ENCODE measurements at places on chromosomes 3 and 15.
A peak's percentile ranks its signal among the peaks of the same experiment; 100 is the strongest.

DNA sequence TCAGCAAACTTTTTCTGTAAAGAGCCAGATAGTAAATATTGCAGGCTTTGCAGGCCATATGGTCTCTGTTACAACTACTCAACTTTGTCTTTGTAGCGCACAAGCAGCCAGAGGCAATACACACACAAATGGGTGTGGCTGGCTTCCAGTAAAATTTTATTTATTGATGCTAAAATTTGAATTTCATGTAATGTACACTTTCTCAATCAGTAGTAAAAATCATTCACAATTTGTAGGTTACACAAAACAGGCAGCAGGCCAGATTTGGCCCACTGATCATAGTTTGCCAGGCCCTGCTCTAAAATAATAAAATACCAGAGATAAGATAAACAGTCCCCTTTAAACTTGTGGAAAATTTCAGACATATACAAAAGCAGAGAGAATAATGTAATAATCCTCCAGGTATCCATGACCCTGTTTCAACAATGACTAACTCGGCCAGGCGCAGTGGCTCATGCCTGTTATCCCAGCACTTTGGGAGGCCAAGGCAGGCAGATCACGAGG, 330.3 kb downstream of the SHQ1 start:
- DNase-seq, result no peak

DNA sequence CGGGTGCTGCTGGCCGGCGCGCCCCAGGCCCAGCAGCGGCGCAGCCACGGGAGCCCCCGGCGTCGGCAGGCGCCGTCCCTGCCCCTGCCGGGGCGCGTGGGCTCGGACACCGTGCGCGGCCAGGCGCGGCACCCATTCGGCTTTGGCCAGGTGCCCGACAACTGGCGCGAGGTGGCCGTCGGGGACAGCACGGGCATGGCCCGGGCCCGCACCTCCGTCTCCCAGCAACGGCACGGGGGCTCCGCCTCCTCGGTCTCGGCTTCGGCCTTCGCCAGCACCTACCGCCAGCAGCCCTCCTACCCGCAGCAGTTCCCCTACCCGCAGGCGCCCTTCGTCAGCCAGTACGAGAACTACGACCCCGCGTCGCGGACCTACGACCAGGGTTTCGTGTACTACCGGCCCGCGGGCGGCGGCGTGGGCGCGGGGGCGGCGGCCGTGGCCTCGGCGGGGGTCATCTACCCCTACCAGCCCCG, 777 bp downstream of the LOXL1 start:
- DNase-seq, result no peak

GRCh38 chr3:60591267-60591666, 660.0 kb downstream of the FHIT start:
- DNase-seq, result no peak

GRCh38 chr15:84861781-84862180, 22.7 kb upstream of the SLC28A1 start:
- no peak for DNase-seq

- DNase-seq, result no peak
These were observed 105.0 kb upstream of the GOLGA6L6 start for GRCh38 chr15:20646529-20647142.

- DNase-seq, result no peak
These were observed 14.2 kb downstream of the TMEM44 start for GRCh38 chr3:194618858-194619608.

GRCh38 chr3:31409866-31410265, 122.9 kb upstream of the STT3B start:
- no peak for DNase-seq

- no peak for DNase-seq
These were observed 111.3 kb upstream of the BCL6 start for GRCh38 chr3:187856555-187856954.

DNA sequence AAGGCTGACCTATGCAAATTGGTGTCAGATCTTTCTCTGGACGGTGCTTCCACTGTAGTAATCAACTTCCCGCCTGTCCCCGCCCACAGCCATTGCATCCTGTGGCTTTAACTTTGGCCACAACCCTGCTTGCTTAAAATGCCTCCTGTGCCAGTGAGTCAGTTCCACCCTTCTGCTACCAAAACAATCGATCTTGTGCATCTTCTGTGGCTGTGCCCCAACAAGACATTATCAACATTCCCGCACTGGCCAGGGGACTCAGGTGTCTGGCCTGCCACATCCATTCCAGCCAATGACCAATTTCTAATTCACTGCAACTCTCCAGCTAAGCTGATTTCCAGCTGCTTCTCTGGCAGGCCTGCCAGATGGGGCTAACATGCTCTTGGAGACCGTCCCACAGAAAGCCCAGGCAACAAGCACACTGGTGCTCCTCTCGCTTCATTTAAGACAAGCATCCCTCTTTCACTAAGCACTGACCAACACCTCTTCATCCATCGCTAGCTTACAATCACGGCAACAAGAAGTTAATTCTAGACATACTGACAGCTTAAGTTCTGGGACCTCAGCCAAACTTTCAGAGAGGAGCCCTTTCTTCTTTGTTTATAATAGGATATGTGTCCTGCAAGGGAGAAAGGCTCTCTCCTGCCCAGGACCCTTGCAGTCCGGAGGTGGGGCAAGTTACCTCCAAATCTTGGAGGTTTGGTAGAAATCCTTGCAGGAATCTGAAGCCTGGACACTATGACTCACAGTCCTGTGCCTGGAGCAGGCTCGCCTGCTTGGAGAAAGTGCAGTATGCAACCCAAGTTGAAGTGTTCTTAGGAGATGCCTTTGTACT, 6.7 kb downstream of the CA12 start:
- peak; percentile 31 for DNase-seq

GRCh38 chr3:126424751-126425150, 30.0 kb downstream of the CFAP100 start:
- no peak for DNase-seq

- no peak for DNase-seq
These were observed 859 bp downstream of the RORA start for GRCh38 chr15:61227950-61228936.

- no peak for DNase-seq
These were observed 893.5 kb downstream of the TUSC7 start for GRCh38 chr3:117603097-117603496.

- no peak for DNase-seq
These were observed 499.1 kb downstream of the ROBO2 start for GRCh38 chr3:77539014-77539413.

GRCh38 chr3:195101927-195102608, 168.9 kb downstream of the XXYLT1 start:
- DNase-seq, result no peak

DNA sequence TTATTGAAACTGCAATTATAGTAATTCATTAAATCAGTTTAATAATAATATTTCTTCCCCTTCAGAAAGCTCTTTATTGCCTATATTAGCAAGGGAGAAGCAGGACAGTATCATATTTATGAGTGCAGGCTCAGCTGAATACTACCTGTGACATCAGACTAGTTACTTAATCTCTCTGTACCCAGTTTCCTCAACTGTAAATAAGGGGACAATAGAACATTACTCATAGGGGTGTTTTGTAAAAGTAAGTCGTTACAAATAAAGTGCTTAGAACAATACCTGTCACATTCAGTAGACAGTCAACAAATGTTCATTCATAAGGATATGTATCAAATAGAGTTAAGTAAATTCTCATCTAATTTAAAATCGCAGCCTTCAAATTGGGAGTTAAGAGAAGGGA, 12.1 kb upstream of the VPS39 start:
- no peak for DNase-seq

DNA sequence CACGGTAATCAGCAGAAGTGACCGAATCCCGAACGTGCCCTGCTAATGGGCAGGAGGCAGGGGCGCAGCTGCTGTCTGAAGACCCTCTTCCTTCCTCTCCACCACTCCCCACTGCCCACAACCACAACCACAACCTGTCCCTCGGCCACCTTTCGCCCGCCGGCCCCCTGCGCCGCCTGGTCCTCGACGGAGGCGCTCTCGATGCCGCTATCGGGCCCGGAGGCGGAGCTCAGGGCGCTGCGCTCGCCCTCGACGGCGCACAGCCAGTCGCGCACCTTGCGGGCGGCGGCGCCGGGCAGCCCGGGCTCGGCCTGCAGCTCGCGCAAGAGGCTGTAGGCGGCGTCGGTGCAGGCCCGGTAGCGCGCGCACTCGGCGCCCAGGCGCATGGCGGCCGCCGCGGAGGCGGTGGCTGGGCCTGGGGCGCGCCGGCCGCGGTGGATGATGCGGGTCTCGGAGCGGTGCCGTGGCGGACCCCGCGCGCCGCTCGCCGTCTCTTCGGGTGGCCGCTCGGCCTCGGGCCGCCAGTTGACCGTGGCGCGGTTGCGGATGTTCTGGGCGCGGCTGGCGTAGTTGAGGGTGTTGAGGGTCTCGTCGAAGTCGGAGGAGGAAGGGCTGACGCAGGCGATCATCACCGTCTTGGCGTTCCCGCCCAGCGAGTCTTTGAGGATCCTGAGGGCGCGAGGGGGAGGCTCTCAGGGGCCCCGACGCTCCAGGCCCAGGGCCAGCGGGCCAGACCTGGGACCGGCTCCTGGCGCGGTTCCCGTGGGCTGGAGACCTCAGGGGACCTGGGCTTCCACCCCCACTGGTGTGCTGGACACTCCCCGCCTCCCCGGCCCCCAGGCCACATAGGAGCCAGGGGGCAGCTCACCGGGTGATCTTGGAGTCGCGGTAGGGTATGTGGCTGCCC, 6.9 kb downstream of the KIF7 start:
- no peak for DNase-seq

GRCh38 chr3:3783696-3784095, 15.5 kb upstream of the LRRN1 start:
- DNase-seq, result no peak

DNA sequence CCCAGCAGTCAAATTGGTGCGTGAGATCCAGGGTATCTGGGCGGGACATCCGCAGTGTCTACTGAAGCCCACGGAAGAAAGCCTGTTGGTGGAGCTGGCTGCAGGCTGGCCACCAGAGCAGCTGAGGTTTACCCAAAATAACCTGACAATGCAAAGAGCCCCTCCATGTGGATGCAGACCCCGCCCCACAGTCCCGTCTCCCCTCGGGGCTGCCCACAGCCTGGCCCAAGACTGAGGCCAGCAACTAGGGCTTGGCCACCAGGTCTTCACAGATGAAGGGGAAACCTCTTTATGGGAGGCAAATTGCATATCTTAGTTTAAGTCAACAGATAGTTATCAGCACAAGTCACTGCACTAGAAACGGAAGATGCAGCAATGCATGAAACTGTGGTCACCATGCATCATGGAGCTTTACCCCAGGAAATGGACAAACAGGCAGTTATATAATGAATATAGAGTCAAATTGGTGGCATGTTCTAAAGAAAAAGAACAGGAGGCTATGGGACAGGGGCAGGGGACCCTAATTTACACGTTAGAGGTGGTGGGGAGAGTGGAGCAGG, 86.3 kb downstream of the ARNT2 start:
- no peak for DNase-seq

GRCh38 chr15:82763361-82764116, 42.3 kb downstream of the FSD2 start:
- no peak for DNase-seq

DNA sequence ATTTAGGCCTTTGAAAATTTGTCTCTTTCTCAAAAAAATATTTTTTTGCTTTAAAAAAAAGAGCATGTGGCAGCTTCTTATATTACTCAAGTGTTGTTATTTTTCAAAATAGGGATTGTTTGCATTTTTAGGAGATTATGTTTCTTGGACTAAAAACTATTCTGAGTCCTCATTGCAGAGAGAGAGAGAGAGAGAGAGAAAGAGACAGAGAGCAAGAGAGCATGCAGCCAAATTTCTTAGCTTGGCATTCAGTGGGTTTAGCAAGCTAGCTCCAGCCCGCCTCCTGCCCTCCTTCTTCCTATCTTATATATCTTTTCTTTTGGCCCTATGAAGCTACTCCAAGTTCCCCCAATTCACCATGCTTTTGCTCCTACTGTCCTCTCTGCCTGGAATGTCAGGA, 55.7 kb downstream of the CEMIP start:
- DNase-seq, result no peak

DNA sequence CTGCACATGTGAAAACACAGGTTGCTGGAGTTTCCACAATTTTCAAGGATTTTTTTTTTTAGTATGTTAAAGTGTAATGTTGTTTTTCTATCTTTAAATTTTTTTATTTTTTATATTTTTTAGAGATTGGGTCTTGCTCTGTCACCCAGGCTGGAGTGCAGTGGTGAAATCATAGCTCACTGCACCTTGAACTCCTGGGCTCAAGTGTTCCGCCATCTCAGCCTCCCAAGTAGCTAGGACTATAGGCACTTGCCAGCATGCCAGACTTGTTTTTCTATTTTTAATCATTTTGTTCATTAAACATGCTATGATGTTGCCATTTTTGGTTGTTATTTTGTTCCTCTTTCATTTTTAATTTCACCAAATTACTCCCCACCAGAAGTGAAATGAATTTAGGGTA, 16.7 kb upstream of the THUMPD3 start:
- no peak for DNase-seq

GRCh38 chr3:64242435-64242834, 17.2 kb upstream of the PRICKLE2 start:
- DNase-seq, result no peak

DNA sequence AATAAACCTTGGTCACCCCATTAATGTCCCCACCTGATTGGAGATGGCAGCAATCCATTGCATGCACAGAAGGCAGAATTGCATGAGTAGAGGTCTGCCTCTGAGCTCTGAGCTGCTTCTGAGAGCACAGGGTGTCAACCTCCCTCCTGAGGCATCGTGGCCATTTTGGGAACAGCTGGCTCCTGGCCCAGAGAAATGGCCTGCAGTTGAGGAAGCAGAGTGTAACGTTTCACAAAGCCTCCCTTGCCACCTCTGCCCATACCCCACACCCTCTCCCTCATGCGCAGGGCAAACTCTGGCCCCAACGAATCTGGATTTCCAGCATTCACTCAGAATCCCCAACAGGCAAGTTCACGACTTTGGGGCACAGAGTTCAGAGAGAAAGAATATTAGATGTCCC, 198.9 kb downstream of the ADAMTS9 start:
- no peak for DNase-seq

DNA sequence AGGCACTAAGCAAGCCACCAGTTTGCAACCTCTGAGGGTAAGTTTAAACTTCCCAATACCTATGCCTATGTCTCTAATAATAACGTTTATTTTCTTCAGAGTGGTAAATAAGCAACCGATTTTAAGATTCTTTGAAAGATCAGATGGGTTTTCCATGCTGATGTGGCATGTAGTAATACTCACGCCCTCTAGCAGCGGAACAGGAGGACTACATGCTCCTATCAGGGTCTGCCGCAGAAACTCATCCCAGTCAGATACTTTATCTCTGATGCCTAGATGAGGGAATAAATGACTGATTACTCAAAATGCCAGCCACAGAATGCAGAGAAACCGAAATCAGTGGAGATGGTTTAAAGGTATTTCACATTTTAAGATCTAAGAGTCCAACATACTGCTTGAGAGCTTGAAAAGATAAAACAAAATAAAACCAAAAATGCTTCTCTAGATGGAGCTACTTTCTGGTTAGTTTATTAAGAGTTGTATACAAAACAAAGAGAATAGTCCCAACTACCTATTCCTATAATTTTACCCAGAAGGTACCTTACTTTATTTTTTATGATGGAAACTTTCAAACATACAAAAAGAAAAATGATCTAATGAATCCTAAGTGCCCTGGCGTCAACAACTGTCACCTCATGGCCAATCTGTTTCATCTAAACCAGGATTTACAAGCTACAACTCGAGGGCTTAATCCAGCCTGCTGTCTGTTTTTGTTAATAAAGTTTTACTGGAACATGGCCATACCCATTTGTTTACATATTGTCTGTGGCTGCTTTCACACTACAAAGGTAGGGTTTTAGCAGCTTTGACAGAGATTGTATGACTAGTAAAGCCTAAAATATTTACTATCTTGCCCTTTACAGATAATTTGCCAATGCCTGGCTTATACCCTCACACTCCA, 37.5 kb upstream of the STIMATE start:
- DNase-seq, result peak; percentile 7

GRCh38 chr3:117548600-117548999, 839.0 kb downstream of the TUSC7 start:
- DNase-seq, result no peak

Data from AG04449 (cell line).